Epithelial cell of proximal tubule (primary cell): ENCODE measurements at places on chromosomes 5 and 9. TPM values are rescaled to one million over a fixed set of nuclear protein-coding genes. Genes with fewer than 3 reads are reported as not detected.
A peak's percentile ranks its signal among the peaks of the same experiment; 100 is the strongest.

- DNase-seq = no peak
Observed at GRCh38 chr9:93776873-93777272, 178.3 kb downstream of the BARX1 start.

GRCh38 chr9:116733010-116733641 is 46.0 kb downstream of the TRIM32 start:
- DNase-seq = no peak

DNA sequence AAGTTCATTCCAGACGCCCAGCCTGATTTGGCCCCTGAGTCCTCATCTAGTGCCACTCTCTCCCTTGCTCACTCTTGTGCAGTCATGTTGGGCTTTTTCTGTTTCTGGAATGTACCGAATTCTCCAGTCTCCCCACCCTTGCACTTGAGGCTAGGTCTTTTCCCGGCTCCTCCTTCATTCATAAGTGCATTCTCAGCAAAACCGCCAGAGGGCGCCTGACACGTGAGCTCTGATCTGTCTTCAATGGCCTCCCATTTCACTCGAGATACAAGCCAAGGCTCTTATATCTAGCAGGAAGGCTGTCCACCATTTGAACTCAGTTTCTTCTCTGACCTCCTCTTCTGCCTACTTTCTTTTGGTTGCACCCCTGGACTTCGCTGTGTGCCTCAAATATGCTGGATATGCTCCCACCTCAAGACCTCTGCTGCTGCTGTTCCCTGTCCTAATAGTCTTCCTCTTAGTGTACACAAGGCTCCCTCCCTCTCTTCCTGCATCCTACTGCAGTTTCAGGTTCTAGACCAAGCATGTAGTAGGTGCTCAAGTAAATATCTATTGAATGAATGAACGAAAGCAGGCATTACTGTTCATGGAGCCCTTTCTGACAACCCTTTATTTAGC is 568.1 kb upstream of the WWC1 start:
- DNase-seq = no peak

GRCh38 chr5:140202078-140202477 is 27.1 kb downstream of the CYSTM1 start:
- no peak for DNase-seq

- DNase-seq = no peak
Observed at GRCh38 chr9:29440449-29440848, 1867.2 kb upstream of the C9orf72 start.

DNA sequence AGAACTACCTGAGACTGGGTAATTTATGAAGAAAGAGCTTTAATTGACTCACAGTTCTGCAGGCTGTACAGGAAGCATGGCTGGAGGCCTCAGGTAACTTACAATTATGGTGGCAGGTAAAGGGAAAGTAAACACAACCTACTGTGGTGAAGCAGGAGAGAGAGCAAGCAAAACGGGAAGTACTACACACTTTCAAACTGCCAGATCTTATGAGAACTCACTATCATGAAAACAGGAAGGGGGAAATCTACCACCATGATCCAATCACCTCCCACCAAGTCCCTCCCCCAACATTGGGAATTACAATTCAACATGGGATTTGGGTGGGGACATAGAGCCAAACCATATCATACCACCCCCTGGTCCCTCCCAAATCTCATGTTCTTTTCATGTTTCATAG is 58.7 kb upstream of the GPR151 start:
- no peak for DNase-seq

DNA sequence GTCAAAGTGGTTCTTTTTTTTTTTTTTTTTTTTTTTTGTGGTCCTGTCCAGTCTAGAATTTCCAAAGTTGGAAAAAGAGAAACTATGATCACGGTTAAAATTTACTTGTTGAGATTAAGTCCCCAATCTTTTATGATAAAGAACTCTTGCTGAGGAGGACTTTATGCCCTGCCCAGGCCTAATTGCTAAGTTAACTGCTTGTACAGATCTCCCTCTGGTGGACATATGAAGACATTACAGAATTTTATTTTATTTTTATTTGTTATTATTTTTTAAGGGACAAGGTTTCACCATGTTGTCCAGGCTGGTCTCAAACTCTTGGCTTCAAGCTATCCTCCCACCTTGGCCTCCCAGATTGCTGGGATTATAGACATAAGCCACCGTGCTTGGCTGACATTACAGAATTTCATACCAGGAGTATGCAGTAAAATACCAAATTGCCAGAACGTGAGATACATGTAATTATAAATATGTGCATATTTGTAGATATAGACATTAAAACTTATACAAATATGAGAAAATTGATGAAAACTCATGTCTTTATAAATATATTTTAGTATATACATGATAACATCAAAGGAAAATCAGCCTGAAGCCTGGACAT is 91.2 kb downstream of the RFK start:
- no peak for DNase-seq

The LRRC19 gene
- not detected in 2 replicates for total RNA-seq

The C5orf34 gene
- total RNA-seq = 3.6 and 6.9 TPM in 2 replicates

- DNase-seq = no peak
Observed at GRCh38 chr9:93437996-93438395, 13.5 kb upstream of the FAM120A start.

The PCDHA8 gene
- total RNA-seq = not detected in 2 replicates

DNA sequence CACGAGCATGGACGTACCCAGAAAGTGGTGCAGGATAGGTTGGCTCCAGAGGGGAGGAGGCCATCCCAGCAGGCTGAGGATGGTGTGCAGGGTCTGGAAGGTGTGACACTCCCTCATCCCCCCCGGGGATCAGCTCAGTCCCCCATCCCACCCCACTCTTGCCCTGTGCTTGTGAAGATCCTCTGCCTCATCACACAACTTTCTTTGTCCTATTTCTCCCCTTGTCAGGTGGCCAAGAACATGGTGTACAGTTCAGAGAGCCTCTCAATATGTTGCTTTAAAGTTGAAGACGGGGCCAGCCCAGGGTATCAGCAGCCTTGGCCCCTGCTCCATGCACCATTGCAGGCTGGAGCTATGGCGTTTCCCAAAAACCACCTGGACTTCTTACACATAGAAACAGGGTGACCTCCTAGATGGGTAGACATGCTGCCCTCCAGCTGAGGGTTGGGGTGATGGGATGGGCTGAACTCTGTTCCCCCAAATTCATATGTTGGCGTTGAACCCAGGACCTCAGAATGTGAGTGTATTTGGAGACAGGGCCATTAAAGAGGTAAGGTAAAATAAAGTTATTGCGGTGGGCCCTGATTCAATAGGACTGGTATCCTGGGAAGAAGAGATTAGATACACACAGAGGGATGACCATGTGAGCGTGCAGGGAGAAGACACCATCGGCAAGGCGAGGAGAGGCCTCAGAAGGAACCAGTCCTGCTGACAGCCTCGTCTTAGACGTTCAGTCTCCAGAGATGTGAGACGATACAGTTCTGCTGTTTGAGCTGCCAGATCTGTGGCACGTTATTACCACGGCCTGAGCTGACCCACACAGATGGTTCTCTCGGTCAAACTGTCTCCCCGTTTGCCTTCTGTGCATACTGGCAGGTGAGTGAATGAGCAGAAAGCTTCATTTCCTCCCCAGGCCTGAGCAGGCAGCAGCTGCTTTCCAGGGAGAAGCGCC is 272.5 kb downstream of the GADD45G start:
- no peak for DNase-seq

DNA sequence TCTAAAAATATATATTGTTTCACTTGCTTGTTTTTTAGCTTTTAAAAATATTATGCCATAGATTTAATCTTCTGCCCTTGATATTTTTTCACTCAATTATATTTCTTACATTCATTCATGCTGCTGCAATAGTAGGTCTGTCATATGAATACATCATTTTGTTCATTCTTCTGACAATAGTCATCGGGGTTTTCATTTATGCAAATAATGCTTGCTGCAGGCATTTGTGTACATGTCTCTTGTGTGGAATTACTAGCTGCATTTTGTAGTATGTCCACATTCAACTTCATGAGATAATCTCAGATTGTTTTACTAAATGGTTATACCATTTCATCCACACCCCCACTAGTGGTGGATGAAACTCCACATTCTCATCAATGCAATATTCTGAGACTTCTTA is 5.3 kb upstream of the PLPP1 start:
- DNase-seq = no peak

The ZNF608 gene
- 37.5 and 38.0 TPM in 2 replicates for total RNA-seq

The ZNF454 gene
- total RNA-seq = 0.87 and 1.7 TPM in 2 replicates

DNA sequence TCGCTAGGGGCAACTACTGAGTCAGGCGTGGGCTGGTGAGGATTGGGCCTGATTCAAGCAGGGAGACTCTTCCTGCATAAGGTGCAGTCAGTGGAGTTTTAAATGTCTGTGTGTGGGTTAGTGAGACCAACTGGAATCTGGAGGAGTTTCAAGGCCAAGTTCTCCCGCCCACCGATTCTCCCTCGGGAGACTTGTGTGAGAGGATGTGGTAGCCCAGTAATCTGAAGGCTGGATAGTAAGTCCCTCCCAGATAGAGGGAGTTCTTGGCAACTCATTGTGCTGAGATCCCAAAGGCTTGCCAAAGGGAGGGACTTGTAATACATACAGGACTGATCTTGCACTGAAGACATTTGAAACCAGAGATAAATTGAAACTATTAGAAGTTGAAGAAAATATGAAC is 51.8 kb downstream of the WDR36 start:
- DNase-seq = no peak

The RLN2 gene
- total RNA-seq = 0.63 and 6.0 TPM in 2 replicates

DNA sequence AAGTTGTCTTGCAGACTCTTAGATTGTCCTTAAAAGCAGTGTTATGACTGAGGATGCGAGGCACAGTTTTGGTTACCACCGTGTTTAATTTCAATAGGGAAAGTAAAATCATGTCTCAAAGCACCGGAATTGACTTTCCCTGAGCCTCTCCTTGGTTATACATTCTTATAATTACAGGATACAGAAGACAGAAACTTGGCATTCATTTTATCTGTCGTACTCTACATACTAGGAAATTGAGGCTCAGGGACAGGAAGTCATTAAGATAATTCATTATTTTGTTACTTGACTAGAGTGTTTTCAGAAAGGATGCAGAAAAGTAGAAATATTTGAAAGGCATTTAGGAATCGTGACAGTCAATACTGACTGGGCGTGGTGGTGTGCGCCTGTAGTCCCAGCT is 54.0 kb upstream of the SPATA31D4 start:
- no peak for DNase-seq

DNA sequence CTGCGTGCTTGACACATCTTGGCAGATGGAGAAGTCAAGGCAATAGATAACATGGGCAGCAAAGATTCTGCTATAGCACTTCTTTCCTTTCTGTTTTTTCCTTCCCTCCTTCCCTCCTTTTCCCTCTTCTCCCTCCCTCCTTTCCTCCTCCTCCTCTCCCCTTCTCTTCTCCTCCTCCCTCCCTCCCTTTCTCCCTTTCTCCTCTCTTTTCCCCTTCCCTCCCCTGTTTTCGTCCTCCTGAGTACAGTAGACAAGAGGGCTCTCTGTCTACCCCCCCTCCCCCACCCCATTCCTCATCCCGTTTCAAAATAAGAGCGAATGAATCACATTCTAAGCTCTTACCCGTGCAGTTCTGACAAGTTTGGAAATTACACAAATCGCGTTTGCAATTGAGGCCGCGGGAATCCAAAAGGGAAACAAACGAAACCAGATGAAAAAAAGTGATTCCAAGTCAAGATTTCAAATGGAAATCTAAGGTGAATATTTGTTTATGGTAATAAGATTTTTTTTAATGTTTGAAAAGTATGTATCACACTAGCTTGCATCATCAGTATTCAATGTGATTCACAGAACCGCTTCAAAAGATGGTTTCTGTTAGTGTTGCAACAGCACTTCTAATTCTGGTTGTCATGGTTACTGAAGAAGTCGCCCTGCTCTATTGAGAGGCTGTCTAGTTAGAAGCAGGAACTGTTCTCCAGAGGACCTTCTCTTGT is 1.3 kb downstream of the NIM1K start:
- peak; percentile 46 for DNase-seq

- no peak for DNase-seq
Observed at GRCh38 chr5:173456751-173457171, 128.5 kb upstream of the STC2 start.

DNA sequence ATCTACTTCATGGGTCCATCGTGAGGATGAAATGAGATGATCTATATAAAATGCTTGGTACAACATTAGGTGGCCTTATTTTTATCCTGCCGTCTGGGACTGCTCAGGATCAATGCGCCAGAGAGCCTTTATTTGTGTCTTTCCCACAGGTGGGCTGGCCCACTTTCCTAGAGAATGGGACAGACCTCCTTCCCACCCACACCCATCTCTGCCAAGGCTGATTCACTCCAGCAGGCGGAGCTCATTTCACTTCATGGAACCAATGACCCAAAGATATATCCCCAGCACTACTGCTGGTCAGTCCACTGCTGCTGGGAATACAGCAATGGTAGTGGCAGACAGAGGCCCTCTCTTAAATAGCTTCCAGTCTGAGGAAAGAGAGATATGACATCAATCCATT is 35.7 kb downstream of the TGFBI start:
- DNase-seq = no peak

DNA sequence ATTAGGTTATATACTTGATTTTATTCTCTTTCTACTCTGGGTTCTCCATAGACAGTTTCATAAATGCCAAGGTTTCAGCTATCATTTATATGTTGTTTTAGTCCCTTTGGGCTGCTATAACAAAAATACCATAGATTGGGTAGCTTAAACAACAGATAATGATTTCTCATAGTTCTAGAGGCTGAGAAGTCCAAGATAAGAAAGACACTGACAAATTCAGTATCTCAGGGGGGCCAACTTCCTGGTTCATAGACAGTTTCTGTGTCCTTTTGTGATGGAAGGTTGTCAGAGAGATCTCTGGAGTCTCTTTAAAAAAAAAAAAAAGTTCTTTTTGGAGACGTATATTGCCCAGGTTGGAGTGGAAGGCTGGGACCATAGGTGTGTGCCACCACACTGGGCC is 113.3 kb downstream of the SCAMP1 start:
- DNase-seq = no peak

GRCh38 chr5:172303162-172303561 is 19.6 kb upstream of the UBTD2 start:
- no peak for DNase-seq

DNA sequence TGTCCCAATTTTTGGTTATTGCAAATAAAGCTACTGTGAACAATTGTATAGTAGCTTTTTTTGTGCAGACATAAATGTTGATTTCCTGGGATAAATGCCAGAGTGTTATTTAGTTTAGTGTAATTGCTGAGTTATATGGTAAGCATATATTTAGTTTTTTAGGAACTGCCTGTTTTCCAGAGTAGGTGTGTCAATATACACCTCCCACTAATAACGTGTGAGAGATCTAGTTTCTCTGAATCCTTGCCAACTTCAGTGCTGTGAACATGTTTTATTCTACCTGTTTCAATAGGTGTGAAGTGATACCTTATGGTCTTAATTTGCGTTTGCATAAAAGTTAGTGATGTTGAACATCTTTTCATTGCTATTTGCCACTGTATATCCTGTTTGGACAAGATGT is 9.1 kb upstream of the OR2S2 start:
- no peak for DNase-seq

The CATSPER3 gene
- 0.29 TPM in 1 of 2 replicates, not detected in the other for total RNA-seq

The GEMIN5 gene
- total RNA-seq = 13.0 and 22.6 TPM in 2 replicates

- DNase-seq = no peak
Observed at GRCh38 chr9:17017931-17018491, 116.8 kb upstream of the CNTLN start.

- DNase-seq = no peak
Observed at GRCh38 chr5:34656700-34657273, 659 bp downstream of the RAI14 start.

DNA sequence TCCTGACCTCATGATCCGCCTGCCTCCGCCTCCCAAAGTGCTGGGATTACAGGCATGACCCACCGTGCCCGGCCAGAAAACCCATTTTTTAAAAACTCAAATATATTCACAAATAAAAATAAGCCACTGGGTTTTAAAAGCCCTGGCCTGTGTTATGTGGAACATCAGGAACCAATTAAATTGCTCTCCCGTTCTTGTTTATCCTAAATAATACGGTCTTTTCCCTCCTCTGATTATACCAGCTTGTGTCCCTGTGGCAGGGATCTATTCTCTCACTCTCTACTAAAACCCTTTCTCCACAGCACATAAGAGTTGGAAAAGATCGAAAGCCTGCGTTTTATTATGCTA is 30.1 kb upstream of the LPAR1 start:
- DNase-seq = no peak
